Uterus (tissue), 4 donors: ENCODE measurements at places on chromosomes 4 and X. TPM values are rescaled to one million over a fixed set of nuclear protein-coding genes. Genes with fewer than 3 reads are reported as not detected.

Gene EPGN
- not detected for total RNA-seq

DNA sequence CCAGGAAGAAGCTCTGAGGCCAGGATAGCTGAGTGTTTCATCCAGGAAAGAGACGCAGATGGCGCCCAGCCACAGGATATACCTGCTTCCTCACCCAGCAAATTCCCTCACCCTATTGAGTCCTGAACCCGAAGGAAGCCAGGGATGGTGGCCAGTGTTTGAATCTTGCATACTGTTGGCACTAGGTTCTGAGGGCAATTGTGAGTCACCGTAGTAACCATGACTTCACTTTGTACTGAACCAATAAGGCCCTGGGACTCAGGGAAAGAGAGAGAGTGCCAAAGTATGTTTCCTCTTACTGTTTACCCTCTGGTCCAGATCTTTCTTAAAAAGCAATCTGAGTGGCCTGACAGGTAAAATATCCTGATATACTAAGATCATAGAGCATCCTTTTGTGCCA lies 25.6 kb upstream of the SMIM10L2A start:
- DNase-seq = peak; percentile 17

DNA sequence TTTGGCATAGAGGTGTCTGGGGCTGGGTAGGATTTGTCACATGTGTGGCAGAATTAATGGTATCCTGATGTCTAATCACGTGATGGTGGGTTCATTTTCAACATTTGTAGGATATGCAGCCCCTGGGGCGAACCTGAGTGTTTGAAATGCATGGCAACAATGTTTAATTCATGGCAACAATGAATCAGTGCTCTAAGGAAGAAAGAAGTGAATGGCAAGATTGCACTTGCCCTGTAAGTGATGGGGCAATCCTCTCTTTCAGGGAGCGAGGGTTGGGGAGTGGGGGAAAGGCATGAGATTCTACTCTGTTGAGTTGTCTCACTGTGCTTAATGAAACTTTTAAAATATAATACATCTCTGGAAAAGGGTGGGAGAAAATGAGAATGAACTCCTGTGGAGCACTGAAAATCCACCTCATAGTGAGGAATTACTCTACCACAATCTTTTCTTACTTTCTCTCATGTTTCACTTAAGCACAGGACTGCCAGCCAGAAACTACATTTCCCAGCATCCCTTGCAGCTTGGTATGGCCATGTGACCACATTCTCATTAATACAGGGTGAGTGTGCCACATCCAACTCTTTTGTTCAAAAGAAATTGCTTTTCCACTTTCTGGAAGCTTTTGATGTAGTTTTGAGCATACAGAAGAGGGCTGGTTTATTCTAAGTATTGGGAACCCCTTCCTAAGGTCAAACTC lies 64.0 kb upstream of the PGM2 start:
- no peak for DNase-seq

- DNase-seq = no peak
These were observed 63.8 kb upstream of the TAPT1 start for GRCh38 chr4:16289897-16290554.

Gene LRCH2
- total RNA-seq = 23.3 TPM

Gene NUDT6
- total RNA-seq = 6.9 TPM

GRCh38 chr4:85420831-85421230 lies 54.1 kb upstream of the ARHGAP24 start:
- no peak for DNase-seq

Gene SPACA5
- total RNA-seq = not detected

Gene HTRA3
- total RNA-seq = 65.3 TPM

- no peak for DNase-seq
These were observed 11.0 kb upstream of the IL3RA start for GRCh38 chrX:1325515-1326116.

GRCh38 chr4:94826206-94826605 lies 68.5 kb downstream of the BMPR1B start:
- no peak for DNase-seq

Gene FAM9B
- 4.4 TPM for total RNA-seq

Gene SFRP2
- total RNA-seq = 52.9 TPM

GRCh38 chr4:24105327-24106038 lies 215.6 kb upstream of the PPARGC1A start:
- peak; percentile 14 for DNase-seq

DNA sequence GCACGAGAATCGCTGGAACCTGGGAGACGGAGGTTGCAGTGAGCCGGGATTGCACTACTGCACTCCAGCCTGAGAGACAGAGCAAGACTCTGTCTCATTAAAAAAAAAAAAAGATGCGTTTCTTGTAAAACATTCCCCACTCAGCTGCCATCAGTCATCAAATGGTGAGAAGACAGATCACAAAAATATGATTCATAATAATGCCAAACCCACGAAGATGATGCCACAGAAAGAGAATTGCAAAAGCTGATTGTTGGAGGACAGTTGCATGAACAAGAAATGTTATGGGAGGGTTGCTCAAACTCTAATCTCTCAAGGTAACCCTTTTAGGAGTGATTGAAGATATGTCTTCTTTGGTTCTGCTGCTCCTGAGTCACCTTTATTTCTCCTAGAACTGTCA lies 21.4 kb upstream of the SMIM14 start:
- no peak for DNase-seq

- DNase-seq = no peak
These were observed 279.9 kb upstream of the TET2 start for GRCh38 chr4:104866809-104867208.

DNA sequence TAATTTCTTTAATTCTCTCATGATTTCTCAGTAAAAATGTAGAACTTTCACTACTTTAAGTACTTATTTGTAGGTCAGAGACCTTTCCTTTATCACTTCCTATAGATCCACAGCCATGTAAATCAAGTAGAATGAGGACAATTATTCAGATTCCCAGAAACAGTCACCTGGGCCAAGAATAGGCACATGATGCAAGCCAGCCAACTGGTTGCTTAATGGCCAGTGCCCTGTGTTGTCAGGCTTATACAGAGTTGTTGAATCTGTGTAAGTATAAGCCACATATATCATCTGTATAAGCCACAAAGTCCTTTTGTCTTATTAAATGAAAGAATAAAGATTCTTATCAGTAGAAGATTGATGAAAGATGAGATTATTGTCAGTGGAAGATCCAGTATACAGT lies 5.2 kb downstream of the BANK1 start:
- no peak for DNase-seq

Gene IL9R
- total RNA-seq = 0.14 TPM

GRCh38 chrX:118520216-118521206 lies 24.9 kb downstream of the DOCK11 start:
- no peak for DNase-seq

DNA sequence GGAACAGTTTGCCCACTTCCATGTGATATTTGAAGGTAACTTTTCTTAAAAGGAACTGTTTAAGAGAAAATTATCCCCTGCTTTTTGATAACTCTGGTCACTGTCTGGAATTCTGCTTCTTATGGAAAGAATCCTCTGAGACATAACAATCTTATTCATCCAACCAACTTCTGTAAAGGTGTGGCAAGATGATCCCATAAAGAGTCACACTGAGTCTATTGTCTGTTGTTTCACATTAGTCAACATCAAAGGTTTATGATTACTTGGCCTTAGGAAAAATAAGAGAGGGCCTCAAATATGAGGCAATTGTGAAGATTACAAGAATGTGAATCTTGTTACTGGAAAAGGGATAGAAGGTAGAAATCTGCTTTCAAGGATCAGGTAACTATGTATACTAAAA lies 88.0 kb upstream of the MAGEB18 start:
- no peak for DNase-seq

DNA sequence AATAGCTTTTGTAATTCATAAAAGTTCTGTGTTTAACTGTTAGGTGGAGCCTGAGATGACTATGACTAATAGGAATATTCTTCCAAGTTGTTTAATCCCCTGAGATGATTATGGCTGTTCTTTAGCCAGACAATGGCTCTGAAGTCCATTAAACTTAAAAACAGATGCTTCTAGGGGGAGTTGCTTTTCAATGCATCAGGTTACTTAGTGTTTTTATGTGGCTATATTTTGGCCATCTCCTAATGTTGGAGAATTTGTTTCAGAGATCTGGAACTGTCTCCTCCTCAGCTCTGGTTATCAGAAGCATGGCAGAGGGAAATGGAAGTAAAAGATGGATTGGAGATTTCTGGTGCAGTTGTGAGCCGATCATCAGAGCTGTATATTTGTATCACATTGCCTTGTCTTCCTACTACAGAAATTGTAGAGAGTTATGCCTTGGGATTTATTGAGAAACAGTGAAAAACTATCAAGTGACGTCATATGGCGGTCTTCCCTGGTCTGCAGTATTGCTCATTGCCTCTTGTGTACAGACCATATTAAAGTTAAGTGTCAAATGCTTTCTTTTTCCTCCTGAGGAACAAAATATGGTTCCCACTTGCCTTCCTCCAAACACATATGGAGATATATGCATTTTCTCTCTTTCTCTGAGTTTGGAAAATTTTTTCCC lies 29.8 kb downstream of the SGMS2 start:
- peak; percentile 30 for DNase-seq

Gene DTHD1
- 2.4 TPM for total RNA-seq

Gene IQCM
- total RNA-seq = not detected

- DNase-seq = no peak
These were observed 327.8 kb upstream of the CXorf51B start for GRCh38 chrX:146481735-146482134.

- no peak for DNase-seq
These were observed 32.7 kb upstream of the LIMCH1 start for GRCh38 chr4:41505161-41505661.

GRCh38 chrX:64394059-64394873 lies 986 bp downstream of the MTMR8 start:
- no peak for DNase-seq

GRCh38 chrX:23394421-23394820 lies 59.8 kb downstream of the PTCHD1 start:
- DNase-seq = no peak

DNA sequence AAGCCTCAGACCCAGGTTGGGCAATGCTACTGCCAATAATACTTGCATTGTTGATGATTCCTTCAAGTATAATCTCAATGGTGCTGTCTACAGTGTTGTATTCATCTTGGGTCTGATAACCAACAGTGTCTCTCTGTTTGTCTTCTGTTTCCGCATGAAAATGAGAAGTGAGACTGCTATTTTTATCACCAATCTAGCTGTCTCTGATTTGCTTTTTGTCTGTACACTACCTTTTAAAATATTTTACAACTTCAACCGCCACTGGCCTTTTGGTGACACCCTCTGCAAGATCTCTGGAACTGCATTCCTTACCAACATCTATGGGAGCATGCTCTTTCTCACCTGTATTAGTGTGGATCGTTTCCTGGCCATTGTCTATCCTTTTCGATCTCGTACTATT lies 7.4 kb downstream of the LPAR4 start:
- no peak for DNase-seq

Gene TRIM75
- not detected for total RNA-seq

Gene UNC5C
- 21.6 TPM for total RNA-seq

Gene SSX2B
- total RNA-seq = not detected

GRCh38 chr4:113447061-113447460 lies 314.5 kb downstream of the CAMK2D start:
- DNase-seq = no peak
